ENCODE measurements at places on chromosomes 2 and 18.

DNA sequence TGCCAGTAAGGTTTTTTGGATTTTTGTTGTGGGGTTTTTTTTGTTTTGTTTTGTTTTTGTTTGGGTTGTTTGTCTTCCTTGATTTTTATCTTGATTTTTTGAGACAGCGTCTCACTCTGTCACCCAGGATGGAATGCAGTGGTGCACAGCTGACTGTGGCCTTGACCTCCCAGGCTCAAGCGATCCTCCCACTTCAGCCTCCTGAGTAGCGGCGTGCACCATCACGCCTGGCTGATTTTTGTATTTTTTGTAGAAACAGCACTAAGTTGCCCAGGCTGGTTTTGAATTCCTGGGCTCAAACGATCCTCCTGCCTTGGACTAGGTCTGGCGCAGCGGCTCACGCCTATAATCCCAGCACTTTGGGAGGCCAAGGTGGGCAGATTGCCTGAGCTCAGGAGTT, 16.4 kb downstream of the MPPE1 start:
- DNase-seq: no peak

- DNase-seq: no peak
Measured at GRCh38 chr2:11754700-11755015, 8.2 kb downstream of the LPIN1 start.

DNA sequence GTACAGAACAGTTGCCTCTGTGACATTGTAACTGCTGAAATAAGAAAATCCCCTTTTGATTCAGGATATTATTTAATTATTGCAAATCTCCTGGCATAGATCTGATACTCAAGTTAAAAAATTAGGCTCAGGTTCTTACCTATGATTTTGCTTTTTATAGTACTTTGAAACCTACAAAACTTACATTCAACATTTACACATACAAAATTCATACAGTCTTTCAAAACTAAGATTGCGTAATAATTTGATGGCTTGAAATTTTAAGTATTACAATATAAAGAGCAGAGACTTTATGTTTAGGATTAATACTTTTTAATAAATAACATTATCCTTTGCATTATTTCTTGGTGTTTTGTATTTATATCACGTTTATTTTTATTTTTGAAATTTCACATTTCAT, 291.1 kb downstream of the CCDC102B start:
- DNase-seq: no peak

- no peak for DNase-seq
Measured at GRCh38 chr2:15938803-15939555, 1.4 kb upstream of the MYCN start.

DNA sequence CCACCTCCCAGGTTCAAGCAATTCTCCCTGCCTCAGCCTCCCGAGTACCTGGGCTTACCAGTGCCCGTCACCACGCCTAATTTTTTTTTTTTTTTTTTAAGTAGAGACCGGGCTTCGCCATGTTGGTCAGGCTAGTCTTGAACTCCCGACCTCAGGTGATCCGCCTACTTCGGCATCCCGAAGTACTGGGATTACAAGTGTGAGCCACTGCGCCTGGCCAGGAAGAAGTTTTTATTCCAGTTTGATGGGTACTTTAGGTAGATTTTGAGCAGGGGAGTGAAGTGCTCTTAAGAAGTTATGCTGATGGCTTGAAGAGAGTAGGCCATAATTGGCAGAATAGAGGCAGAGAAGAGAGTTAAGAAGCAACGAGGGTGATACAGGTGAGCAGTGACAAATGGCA, 25.3 kb downstream of the FZD5 start:
- DNase-seq: no peak

DNA sequence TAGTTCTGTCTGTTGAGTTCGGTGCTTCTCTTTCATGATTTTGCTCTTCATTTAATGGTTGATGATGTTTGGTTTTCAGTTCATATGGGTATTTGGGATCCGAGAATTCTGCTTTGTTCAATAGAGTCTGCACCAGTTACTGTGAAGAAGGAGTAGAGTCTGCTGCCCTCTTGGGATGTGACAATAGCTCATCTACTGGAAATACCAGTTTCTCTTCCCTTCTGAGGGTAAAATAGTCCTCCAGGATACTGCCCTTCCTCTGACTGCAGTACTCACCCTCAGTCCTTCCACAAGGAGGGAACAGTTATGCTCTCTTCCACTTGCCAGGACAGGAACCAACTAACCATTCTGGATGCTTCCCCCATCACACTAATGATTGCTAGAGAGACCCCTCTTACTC, 12.5 kb upstream of the TNFAIP6 start:
- DNase-seq: no peak

- DNase-seq: no peak
Measured at GRCh38 chr2:30662268-30663131, 144.7 kb downstream of the CAPN13 start.

DNA sequence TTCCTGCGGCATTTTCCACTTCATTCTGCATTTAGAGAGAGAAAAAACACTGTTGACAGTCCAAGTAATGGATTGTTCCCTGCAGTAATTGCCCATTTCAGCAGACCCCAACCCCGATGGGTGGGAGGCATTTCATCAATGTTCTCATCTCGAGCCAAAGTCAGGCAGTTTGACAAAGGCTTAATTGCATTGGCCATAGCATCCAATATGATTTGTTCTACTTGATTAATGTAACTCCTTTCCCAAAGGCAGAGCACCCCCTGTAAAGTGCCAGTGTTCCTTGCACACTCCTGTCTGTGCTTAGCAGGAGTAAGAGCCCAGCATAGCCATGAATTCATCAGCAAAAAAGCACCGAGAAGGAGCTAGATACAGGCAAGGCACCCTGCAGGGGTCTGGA, 174.4 kb downstream of the SEPTIN10 start:
- DNase-seq: no peak

GRCh38 chr2:47226132-47226922, 71.2 kb upstream of the STPG4 start:
- no peak for DNase-seq

- DNase-seq: no peak
Measured at GRCh38 chr2:8073916-8074315, 607.9 kb upstream of the ID2 start.
